ENCODE measurements at places on chromosomes 6 and 20.

GRCh38 chr6:89941031-89941762, 46.9 kb downstream of the GJA10 start:
- DNase-seq: no peak

- no peak for DNase-seq
Measured at GRCh38 chr6:39415482-39415881, 93.0 kb upstream of the KCNK16 start.

GRCh38 chr6:50549475-50549874, 163.9 kb upstream of the TFAP2D start:
- no peak for DNase-seq

DNA sequence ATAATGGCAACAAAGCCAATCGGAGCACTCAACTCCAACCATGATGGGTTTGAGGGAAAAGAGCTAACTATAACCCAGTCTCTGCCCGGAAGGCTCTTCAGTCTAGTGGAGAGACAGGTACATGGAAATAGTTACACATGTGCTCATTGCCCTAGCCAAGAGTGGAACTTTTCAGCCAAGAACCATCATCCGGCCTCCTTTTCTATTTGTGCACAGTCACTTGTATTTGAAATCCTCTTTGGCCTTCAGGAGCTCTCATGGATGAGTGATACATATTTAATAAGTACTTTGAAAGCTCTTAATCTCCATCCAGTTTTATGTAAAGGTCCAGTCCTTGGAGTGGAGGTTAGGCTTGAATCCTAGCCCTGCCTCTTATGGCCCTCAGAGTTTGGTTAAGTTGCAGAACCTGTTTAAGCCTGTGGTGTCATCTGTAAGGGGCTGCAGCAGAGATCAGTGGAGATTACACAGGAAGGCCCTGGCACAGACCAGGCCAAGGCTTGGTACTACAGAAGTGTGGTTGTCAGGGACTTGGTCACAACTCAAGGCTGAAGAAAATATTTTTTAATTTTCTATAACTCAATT, 72.3 kb upstream of the SMLR1 start:
- no peak for DNase-seq

DNA sequence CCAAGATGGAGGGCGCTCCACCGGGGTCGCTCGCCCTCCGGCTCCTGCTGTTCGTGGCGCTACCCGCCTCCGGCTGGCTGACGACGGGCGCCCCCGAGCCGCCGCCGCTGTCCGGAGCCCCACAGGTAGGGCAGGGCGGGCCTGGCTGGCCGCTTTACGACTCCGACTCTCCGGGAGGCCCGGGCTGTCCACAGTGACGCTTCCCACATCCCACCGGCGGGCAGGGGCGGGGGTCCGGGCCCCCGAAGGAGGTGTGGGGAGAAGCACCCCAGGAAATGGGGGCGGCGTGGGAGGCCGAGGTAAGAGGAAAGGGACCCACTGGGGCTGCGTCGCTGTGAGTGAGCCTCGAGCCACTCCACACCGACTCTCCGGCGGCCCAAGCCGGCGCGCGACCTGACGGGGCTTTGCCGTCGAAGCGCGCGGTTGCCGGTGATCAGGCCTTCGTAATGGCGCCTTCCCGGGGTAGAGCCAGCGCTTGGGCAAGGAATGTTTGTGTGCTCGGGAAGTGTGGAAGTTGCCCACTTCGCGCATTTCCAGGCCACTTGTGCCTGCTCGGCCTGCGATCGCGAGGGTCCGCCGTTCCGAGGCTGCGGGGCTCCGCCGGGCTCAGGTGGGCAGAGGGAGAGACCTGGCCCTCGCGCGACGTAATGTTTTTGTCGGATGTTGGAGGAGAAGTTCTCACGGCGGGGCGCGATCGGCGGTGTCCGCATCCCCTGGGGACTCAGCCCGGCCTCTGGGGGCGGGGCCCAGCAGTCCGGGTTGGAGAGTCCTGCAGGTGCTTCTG, 427 bp downstream of the GINM1 start:
- DNase-seq: no peak

DNA sequence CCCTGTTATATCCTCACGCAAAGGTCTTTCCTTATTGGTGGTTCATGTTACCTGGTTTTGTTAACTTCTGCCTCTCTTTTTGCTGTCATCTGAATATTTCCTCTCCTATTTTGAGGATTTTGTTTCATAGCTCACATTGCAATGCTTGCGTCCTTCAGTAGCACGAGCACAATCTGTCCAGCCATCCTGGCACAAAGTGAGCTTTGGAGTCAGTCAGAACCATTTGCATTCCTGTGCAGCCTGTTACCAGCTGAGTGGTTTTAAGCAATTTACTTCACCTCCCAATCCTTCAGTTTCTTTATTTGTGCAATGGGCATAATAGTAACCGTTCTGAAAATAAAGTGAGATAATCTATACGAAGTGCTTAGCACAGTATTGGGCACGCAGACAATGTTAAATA, 42.7 kb downstream of the AKAP7 start:
- no peak for DNase-seq

- DNase-seq: no peak
Measured at GRCh38 chr6:129029778-129030177, 146.8 kb downstream of the LAMA2 start.

DNA sequence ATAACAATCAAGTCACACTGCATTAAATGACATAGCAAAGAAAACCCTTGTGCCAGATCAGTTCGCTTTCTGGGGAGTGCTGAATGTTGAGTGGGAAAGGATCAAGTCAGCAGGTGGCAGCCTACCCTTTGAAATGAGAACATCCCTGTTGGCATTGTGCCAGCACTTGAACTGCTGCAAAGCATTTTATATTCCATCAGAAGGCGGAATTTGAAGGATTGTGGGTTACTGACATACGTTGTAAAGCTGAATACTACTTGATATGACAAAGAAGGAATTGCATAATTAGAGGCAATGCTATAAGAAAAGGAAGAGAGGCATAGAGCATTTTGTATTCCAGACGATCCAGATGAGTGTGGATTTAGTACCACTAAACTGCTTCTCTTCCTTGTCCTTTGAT, 26.5 kb downstream of the BCKDHB start:
- DNase-seq: no peak

DNA sequence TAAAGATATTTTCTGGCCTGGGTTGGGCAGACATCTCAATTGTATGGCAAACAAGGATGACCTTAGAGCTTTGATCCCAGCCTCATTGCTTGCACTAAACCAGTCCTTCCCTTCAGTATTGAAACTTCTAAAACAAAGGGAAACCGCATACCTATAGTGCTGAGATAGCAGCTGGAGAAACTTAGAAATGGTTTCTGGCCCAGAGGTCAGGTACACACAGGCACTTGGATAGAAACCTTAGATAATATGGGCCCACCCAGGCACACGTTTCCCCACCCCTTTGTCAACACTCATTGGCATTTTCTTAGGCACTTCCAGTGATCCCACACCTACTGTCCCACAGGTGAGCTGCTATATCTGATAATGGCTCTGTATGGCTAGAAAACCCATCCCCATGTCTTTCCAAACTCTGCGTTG, 22.1 kb downstream of the NRSN1 start:
- no peak for DNase-seq

DNA sequence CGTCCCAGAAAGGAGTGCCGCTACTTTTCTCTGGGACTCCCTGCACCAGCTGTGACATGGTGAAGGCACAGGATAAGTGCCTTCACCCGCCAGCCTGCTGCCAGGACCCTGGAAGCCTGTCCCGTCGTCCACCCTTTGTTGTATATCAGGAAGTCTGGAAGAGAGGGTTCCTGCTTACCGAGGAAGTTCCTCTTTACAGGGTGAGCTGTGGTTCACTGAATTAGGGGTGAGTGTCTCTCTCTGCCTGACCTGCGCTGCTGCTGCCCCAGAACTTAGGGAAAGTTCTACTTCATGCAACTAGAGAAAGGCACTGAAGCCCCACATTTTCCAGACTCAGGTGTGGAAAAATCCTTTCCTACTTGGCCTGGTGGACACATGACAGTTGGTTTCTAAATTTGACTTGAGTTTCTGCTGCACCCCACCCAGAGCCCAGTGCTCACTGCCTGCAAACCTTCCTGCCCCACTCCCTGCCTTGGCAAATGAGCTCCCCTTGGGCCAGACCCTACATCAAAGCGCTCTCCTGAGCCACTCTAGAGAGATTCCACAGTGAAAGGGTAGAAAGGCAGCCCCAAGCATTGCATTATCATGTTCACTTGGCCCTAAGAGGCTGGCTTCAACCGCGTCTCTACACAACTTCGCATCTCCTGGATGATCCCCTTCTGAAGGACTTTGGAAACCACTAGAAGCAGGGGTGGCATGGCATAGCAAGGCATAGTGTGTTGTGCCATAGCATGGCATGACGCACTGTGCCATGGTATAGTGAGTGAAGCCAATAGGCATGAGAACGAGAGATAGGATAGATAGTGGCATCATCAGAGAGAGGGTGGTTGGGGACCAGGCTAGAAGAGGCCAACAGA, 215.8 kb upstream of the CDYL start:
- DNase-seq: no peak

- DNase-seq: no peak
Measured at GRCh38 chr20:63508072-63508768, 9.3 kb upstream of the EEF1A2 start.

GRCh38 chr20:62741191-62741691, 32.6 kb downstream of the NTSR1 start:
- DNase-seq: no peak

GRCh38 chr6:122755901-122756300, 23.6 kb upstream of the FABP7 start:
- no peak for DNase-seq

DNA sequence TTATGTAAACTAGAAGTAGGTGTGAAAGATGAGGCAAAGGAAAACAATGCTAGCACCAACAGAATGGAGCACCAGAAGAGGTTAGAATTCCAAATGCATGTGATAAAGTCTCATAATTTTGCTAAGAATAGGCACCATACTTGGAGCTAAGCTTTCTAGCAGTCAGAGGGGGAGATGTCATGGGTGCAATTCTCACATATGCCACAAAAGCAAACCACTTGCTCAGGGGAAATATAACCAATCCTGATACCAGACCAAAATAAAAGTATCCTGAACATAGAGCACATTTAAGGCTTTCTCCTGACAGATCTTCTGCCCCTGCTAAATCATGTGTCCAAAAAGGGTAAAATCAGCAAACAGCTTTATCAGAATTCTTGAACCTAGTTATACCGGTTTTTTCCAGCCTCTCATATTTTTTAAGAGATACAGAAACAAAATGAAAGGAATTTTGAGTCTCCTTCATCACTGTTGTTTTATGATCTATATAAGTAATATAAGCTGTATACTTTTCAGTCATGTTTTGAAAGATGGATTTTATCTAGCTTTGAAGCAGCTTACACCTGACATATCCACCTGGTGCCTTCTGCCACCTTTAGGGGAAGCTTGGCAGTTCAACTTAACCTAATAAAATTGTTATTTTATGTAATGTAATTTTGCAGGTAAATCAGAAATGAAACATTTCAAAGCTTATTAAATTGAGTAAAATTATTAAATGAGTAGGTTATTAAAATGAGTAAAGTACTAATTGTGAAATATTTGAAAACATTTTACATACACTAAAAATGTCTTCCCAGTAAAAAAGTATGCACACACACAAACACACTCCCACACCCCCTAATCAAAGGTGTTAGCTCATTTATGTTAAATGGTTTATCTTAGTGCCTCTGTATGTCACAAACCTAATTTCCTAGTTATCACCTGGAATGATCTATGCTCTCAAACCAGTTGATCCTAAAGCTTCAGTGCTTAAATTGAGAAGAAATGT, 2.8 kb downstream of the SPO11 start:
- no peak for DNase-seq

DNA sequence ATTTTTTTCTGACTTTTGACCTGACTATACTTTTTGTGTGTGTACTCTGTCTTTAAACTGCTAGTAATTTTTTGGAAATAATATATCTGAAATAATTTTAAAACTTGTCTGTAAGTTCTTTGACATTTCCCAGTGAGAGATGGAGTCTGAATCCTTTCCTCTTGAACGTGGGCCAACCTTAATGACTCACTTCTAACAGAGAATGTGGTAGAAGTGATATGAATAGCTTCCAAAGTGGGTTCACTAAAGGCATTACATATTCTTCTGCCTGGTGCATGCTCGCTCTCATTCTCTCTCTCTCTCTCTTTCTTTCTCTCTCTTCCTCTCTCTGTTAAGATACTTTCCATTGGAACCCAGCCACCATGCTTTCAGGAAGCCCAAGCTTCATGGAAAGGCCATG, 108.7 kb upstream of the FERMT1 start:
- DNase-seq: no peak

GRCh38 chr20:3172933-3173609, at the start of gene LZTS3:
LZTS3 (minus strand) TSS chr20:3173549; CDS start chr20:3167163, 6,386 bp downstream.
- no peak for DNase-seq

DNA sequence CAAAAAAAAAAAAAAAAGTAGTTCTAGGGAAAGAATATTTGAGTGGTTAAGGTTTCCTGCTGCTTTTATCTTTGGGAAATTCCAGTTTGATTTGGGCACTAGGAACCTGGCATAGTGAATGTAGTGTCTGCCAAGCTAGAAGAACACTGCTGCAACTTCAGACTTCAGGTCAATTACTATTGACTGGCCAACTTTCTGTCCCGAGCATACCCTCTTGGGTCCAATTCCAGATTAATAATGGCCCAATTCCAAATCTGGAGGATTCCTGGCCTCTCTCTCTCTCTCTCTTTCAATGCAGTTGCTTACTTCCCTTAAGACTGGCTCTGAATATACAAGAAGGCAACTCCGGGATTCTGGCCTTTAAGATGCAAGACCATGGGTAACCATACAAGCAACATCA, 74.9 kb downstream of the ANKEF1 start:
- no peak for DNase-seq

DNA sequence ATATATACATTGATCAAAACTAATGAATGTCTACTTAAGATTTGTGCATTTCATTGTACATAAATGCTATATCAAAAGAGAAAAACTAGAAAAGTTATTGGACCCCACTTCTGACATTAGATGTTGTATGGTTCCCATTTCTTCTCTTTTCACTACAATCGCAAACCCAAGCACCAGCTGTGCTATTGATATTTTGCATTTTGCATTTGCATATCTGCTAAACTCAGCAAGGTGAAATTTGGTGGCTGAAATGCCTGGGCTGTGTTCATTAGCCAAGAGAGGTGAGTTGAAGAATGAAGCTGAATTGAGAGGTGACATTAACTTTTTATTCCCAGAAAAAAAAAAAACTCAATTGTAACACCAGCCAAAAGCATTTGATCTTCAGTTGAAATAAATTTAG, 232.1 kb upstream of the TENT5A start:
- no peak for DNase-seq
